Esophagus squamous epithelium (tissue), 5 donors: ENCODE measurements at places on chromosomes 3 and 15.

GRCh38 chr15:66840615-66841390, 138.8 kb downstream of the SMAD6 start:
- no peak overlapping the region for H3K27ac ChIP-seq
- no peaks in the 10 kb centered on the region for H3K36me3 ChIP-seq
- peaks cover 43% of the 10 kb centered on the region for H3K27me3 ChIP-seq
- no peak for DNase-seq

DNA sequence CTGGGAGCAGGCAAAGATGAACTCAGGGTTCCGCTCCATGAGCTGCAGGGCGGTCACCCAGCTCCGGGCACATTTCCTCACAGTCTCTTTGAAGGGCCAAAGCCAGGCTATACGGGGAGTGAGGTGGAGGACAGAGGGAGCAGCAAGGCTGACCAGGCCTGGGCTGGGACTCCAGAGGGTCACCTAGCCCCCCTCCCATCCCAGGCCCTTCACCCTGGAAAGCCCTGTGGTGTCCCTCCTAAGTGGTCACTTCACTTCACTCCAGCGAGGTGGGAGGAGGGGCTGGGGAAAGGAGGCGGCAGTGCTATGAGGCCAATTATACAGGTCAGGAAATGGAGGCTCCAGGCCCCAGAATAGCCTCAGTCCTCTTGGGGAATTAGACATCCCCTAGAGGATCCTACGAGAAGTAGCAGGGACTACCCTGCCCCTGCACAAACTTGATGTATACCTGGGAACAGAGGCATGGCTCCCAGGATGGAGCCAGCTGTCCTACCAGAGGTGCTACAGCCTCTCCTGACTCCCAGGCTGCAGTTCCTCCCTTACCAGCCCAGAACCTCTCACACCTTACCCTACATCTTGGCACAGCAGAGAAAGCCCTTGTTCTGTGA, 5.7 kb downstream of the MAN2C1 start:
- H3K27ac ChIP-seq = no peak overlapping the region
- H3K27me3 ChIP-seq = no peaks in the 10 kb centered on the region
- DNase-seq = no peak
- H3K4me3 ChIP-seq = no peak overlapping the region
- H3K4me1 ChIP-seq = peaks cover 11% of the 10 kb centered on the region
- peaks cover 31% of the 10 kb centered on the region for H3K36me3 ChIP-seq

- no peak for DNase-seq
These were observed 10.5 kb downstream of the CDIN1 start for GRCh38 chr15:36589971-36590370.

DNA sequence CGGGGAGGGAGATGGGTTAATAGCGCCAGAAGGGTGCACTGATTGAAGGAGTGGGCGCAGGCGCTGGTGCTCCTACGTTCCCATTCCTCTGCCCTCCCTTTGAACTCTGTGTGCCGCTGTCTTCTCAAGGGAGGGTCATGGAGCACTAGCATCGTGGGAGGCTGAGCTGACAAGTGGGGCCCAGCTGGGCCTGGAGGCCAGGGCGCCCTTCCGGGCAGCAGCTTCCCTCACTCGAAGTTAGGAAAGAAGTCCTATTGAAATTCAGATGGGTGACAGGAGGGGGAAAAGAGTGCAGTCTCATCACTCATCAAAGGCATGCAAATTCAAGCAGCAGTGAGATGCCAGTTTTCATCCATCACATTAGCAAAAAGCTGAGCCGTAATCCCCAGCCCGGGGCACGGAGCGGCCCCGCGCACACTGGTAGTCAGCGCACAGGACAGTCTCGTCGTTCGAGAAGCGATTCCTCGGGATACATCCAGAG, 128.2 kb downstream of the LRRK1 start:
- peaks cover 82% of the 10 kb centered on the region for H3K36me3 ChIP-seq
- H3K4me1 ChIP-seq = no peaks in the 10 kb centered on the region
- no peak for DNase-seq
